ENCODE measurements at places on chromosomes 1 and 21.
A peak's percentile ranks its signal among the peaks of the same experiment; 100 is the strongest.

DNA sequence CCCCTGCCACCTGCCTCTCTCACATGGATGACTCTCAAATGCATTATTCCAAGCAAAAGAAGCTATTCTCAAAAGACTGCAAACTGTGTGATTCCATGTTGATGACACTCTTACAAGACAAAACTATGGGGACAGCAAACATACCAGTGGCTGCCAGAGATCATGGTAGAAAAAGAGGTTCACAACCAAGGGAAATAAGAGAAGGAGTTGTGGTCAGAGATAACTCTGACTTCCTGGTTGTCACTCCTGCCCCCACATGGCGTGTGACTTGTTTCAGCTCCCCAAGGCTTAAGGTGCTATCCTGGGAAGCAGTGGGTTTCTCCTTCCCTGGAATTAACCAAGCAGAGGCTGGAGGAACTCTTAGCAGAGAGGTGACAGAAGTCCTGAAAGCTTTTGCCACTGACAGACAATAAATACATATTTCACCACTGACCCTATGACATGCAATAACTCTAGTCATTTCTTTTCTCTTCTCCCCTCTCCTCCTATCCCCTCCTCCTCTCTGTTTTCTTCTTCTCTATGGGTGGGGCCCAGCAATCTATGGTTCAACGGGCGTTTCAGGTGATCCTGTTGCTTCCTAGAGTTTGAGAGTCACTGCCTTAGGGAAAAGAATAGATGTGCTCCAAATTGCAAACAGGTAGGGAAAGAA is 185.1 kb downstream of the FCRL5 start:
- no peak for DNase-seq

DNA sequence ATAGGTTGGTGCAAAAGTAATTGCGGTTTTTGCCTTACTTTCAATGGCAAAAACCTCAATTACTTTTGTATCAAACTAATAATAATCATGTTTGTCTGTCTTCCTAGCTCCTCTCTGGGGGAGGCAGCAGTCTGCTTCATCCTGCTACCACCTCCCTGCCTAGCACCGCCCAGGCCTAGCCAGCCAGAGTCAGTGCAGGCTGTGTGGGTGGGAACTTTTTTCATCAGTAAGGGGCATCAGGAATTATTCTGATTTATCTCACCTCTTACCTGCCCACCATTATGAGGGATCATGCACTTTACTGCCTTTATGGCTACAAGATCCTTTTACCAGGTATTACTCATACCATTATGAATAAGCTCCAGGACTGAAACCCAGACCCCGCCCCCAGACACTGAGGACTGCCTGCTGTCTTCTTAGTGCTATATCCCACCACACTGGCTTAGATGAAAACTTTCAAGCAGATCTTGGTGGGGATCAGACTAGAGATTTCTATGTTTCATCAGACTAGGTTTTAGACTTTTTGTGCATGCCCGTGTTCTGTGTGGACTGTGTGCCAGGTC is 116.4 kb downstream of the PBX1 start:
- no peak for DNase-seq

DNA sequence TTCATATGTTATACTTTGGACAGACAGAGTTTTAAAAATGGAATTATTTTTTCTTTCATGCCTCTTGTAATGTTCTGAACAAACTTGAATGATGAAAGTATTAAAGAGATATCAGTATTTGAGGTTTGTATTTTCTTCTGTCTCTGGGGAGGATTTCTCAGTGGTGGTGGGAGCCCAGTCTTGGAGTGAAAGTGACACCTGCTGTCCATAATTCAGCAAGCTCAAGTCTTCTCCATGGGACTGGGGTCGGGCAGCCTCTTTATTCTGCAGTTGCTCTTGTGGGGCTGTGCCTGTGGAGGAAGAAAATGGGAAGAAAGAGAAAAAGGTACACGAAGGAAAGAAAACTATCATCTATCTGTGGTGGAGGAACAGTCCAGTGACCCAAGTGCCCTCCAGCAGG is 56.1 kb downstream of the SMYD2 start:
- no peak for DNase-seq

- DNase-seq: no peak
Observed at GRCh38 chr1:172417557-172417956, 2.9 kb upstream of the C1orf105 start.

DNA sequence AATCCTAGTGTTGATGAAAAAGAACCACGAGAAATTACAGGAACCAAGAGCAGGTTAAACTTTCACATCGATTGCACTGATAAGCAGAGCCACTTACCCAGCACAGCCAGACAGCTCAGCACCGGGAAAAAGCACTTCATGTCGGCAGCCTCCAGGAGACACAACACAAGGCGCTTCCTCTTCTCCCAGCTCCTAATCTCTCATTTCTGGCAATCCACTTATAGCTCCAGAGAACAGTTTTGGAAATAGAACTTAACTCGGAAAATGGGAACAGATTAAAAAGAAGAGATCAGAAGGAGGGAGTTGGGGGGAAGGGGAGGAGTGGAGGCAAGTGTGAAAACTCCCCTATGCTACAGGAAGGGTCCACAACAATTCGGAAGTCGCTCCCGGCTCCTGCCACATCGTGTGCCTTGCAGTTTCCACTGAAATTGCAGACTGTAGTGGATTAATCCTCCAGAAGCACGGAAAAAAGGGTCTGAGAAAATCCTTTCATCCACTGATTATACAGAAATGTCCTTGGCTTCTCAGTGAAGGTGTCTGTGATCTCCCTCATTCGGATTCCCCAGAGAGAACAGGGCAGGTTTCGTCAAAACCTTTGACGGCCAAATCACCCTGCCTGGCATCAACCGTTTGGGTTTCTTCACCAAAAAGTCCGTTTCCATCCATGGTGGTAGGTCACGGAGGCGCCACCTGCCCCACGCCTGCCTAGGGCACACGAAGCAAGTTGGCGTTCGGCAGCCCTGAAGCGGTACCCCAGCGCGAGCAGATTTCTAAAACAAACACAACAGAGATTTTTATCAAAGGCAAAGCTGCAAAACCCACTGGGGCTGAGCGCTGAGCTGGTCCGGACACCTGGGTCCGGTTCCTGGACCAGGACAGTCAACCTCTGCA is 1.1 kb downstream of the IGSF3 start:
- peak; percentile 59 for DNase-seq

GRCh38 chr1:7076572-7076971 is 291.3 kb downstream of the CAMTA1 start:
- DNase-seq: no peak

DNA sequence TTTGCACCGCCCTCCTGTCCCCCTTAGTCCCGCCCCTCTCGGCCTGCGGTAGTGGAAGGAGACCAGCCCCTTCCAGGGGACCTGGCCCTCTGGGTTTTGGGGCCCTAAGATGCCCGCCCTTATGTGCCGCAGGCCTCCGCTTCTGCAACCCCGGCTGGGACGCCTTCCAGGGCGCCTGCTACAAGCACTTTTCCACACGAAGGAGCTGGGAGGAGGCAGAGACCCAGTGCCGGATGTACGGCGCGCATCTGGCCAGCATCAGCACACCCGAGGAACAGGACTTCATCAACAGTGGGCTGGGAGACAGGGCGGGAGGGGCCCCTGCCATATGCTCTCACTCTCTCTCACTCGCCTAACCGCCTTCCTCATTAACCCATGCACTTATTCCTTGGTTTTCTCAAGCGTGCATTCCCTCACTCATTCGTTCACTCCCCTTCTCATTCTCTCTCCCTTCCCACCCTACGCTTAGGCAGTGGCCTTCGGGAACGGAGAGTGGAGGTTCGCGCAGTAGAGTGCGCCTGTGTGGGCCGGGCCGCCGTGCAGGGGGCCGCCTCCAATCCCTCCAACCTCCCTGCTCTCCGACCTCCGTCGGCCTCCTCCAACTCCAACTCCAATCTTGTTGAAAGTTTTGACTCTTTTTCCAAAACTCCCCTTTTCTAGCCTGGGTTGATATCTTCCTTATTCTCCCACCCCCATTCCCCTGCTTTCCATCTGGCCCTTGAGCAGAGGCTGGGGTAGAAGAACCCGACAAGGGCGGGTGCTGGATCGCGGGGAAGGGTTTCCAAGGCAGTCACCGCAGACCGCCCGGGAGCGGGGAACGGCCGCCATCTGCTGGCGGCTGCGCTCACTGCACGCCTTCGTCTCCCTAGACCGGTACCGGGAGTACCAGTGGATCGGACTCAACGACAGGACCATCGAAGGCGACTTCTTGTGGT is 15.2 kb downstream of the BCAN start:
- peak; percentile 92 for DNase-seq

DNA sequence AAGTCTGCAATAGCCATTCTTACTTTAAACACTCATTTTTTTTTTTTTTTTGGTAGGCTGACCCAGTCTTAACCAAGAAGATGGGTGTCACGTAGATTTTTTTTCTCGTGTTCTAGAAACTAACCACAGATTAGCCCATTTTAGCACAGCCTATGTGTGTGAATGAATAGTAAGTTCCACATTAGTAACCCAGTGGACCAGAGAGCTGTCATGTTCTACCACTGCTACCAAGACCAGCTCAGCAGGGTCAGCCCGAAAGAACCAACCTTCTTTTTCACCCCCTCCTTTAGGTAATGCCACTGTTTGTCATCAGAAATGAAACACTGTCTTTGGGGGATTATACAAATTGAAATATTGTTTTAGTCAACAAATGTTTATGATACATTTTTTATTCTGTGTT is 221.1 kb upstream of the PLXNA2 start:
- DNase-seq: no peak

DNA sequence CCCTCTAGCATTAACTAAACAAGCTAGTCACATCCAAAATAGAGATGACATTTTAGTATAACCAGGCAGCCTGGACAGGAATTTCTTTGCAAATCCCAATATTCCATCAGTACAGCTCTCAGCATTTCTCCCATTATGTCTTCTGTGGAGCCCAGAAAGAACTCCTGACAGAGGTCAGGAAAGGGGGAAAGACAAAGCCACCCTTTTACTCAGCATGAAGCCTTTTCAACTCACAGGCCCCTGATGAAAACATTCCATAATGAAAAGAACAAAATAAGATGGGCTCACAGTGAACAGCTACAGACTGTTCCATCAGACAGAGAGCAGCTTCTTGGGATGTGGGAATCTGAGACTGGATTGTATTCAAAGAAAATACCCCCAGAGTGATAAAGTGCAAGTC is 80.6 kb downstream of the TEX35 start:
- DNase-seq: no peak

DNA sequence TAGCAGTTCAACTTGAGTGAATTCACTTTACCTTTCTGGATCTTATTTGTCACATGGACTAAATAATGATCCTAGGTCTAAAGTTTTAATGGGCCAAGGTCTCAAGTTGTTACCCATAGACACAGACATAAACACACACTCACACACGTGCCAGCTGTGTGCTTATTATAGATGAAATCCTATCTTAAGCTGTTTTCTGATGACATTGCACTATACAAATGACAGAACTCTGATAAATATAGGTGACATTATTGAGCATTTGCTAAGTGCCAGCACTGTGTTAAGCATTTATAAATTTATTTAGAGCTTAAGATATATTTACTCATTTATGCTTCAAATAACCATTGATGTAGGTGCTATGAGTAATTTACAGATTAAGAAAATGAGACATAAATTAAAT is 474.4 kb upstream of the NR5A2 start:
- no peak for DNase-seq

DNA sequence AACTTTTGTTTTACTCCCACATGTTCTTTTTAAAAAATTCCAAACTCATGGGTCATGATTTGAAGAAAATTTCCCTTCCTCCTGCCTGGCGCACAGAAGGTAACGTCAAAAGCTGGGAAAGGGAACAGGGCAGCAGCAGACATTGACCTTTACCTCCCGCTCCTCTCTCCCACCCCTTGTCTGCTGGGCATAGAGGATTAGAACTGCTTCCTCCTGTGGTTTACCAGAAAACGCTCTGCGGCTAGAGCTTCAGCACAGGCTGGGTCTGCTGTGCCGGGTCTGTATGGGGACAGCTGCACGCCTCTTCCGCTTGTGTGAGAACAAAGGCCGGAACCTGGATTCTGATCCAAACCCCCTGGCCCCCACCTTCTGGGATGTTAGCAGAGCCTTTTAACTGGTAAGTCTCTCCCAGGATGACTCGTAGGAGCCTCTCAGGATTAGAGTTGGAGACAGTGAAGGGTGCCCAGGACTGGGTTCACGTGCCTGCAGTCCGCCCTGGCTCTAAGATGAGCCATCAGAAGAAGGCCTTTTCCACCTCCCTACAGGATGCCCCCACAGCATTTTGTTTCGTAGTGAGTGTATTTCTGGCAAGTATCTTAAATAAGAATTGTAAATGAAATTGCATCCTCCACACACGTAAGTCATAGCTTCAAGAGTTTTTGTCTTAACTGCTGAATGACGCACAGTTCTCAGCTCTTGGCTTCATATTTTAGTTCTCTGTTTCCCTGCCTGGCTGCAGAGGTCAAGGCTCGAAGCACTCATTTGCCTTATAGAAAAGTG is 5.2 kb downstream of the H6PD start:
- peak; percentile 80 for DNase-seq

GRCh38 chr1:172832006-172832725 is 173.3 kb downstream of the FASLG start:
- DNase-seq: no peak

- no peak for DNase-seq
Observed at GRCh38 chr1:38455829-38456530, 403.6 kb downstream of the RRAGC start.

- peak; percentile 51 for DNase-seq
Observed at GRCh38 chr1:242467556-242468145, 56.8 kb downstream of the PLD5 start.

GRCh38 chr1:43455213-43455889 is 1.6 kb upstream of the HYI start:
- no peak for DNase-seq

DNA sequence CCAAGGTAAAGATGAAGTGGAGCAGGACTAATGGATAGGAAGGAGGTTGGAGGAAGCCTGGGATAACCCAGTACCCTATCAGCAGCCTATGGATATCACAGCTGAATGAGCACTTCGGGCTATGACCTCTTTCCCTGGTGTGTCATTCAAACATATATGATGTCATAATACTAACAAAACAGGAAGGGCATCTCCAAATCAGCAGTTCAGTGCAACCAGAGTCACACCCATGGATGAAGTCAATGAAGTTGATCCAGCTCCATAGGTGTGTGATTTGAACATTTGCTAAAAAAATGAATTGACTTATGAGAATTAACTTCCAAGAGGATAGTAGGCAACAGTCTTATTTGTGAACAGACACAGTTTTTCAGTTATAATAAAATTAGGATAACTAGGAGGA is 1.7 kb upstream of the C1orf116 start:
- no peak for DNase-seq

GRCh38 chr21:30306884-30307283 is 13.2 kb downstream of the KRTAP26-1 start:
- no peak for DNase-seq

- no peak for DNase-seq
Observed at GRCh38 chr1:5617179-5617520, 375.1 kb downstream of the NPHP4 start.

GRCh38 chr1:247332623-247333361 is 1.1 kb upstream of the ZNF496 start:
- no peak for DNase-seq
